Amygdala (tissue), 56 donors: ENCODE measurements at places on chromosomes 16 and 17.
A peak's percentile ranks its signal among the peaks of the same experiment; 100 is the strongest.

- no peak for DNase-seq
These were observed 59.0 kb downstream of the ARHGAP17 start for GRCh38 chr16:24955975-24956731.

- DNase-seq, result no peak
These were observed 54.4 kb upstream of the ICAM2 start for GRCh38 chr17:64074704-64075426.

- no peak for DNase-seq
These were observed 169.9 kb downstream of the SPECC1 start for GRCh38 chr17:20179041-20179440.

DNA sequence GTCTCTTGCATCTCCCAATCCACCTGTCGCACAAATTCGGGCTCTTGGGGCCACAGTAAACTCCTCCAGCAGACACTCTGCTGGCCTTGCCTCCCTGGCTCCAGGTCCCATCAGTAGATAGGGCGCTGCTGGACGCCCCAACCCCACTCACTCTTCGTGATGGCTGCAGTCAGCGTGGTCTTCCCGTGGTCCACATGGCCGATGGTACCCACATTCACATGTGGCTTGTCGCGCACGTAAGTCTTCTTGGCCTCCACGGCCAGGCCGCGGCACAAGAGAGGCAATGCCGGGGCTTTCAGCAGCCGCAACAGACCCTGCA, 428 bp downstream of the TUFM start:
- DNase-seq, result peak; percentile 45

- no peak for DNase-seq
These were observed 20.4 kb downstream of the OTOA start for GRCh38 chr16:21684199-21684598.

DNA sequence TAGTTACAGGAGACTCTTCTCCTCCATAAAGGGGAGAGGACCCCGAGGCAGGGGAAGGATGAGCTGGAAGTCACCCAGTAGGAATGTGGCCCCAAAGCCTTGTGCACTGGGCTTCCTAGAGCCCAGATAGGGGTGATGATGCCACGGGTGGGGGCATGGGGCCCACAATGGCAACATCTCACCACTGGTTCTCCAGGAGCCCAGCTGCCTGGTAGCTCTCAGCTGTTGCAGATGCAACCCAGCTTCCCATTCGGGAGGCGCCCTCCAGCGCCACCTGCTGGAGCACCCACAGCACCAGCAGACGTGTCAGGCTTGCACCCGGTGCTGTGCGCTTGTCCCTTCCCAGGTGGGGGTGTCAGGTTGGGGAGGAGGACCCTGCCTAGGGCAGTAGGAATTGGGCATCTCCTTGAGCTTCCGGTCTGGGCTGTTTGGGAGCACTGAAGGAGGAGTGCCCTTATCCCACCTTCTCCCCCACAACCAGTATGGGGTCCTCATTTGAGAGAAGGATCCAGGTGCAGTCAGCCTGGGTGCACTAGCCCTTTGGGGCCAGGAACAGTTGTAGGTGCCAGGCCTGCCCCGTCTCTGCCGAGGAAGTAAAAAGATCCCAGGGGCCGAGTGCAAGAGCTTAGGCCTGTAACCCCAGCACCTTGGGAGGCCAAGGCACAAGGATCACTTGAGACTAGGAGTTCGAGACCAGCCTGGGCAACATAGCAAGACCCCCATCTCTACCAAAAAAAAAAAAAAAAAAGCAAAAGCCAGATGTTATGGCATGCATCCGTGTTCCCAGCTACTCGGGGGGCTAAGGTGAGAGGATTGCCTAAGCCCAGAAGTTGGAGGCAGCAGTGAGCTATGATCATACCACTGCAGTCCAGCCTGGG, 14.4 kb downstream of the CDIPT start:
- peak; percentile 29 for DNase-seq

DNA sequence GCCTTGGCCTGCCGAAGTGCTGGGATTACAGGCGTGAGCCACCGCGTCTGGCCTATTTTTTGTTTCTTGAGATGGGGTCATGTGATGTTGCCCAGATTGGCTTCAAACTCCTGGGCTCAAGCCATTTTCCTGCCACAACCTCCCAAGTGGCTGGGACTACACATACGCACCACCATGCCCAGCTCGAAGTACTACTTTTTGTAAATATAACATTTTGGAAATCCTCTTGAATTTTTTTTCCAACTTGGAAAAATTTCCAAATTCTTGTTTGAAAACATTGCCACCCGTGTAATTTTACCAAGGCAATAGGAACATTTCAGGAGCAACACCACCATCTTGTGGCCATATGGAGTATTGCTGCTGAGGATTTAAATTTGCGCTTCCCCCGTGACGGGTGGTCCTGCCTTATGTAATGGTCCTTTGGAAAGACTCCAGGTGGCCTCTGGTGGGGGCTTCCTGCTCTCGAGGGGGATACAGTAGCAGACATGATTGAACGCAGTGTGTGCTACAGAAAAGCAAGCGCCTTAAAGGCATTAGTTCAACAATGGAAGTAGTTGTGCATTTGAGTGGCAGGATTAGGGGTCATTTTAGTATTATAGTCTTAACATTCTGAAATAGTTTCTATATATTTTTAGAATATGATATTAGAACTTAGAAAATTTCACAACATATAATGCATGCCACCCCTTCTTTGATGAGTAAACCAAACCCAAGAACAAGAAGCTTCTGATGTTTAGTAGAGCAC, 8.0 kb downstream of the FLYWCH1 start:
- peak; percentile 5 for DNase-seq

DNA sequence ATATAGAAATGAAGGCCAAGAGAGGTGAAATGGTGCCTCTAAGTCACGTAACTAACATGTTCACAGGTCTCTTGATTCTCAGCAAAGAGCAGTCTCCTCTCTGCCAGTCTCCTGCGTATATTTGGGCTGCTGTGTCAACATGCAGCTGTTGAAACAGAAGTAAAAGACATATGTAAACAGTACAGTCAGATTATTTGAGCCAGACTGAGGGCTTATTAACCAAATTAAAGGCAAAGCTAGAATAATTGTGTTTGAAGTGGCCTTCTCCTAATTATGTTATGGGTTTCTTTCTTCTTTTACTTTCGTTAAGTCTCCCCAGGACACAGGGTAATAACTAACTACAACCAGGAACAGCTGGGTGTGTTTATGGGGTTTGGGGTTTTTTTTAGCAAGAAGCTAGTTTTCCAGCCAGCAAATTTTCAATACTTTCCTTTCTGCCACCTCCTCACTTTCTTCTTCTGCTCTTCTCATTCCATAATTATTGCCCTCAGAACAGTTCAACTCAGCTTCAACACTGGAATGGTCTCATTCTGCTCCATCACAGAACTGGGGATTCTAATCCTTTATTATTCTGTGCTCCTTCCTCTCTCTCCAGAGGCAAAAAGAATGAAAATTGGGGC, 18.4 kb downstream of the G6PC1 start:
- no peak for DNase-seq

GRCh38 chr16:76970087-76970744, 220.8 kb upstream of the MON1B start:
- DNase-seq, result no peak

DNA sequence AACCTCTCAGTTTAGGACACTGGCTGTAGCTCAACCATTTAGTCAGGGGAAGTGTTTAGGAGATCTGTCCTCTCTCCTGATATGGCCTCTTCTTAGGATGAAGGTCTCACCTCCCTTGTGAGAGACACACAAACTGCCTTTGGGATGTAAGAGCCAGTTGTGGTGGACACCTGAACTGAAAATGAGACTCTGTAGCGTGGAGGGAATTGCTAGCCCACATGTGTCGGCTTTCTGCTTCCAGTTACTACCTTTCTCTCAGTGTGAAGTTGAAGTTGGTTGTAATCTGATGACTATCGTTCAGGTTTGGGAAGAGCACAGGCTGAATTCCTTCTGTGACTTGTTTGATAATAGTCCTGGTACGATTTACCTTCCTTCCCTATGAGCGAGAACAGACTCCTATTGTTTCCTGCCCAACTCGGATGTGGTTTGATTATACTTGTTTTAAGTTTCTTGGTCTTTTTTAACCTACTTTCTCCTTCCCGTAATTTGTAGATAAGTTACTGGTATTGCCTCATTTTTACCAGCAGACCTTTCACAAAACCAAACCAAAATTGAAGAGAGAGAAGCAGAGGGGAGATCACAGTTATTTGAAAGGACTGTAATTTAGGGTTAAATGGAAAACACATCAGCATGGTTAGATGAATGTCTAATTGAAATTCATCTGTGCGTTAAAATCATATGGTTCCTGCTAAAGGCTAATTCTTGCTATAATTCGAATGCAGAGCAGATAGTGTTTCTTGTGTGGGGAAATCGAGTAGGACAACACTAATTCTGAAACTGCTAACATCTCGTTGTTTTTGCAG, 43.2 kb downstream of the CLEC16A start:
- DNase-seq, result no peak

GRCh38 chr17:40151414-40151963, 11.2 kb downstream of the CASC3 start:
- DNase-seq, result no peak

GRCh38 chr16:89697616-89698331, 3.7 kb downstream of the SPATA2L start:
- DNase-seq, result no peak

GRCh38 chr16:23594186-23594585, 1.9 kb downstream of the NDUFAB1 start:
- DNase-seq, result no peak

GRCh38 chr17:63705657-63706056, 5.7 kb upstream of the LIMD2 start:
- DNase-seq, result no peak

GRCh38 chr16:80664786-80665185, 124.0 kb downstream of the DYNLRB2 start:
- DNase-seq, result no peak

- DNase-seq, result peak; percentile 38
These were observed 33.8 kb downstream of the FA2H start for GRCh38 chr16:74740795-74741304.

GRCh38 chr16:66894948-66895688, 14.8 kb downstream of the PDP2 start:
- DNase-seq, result peak; percentile 64

- DNase-seq, result no peak
These were observed 5.6 kb upstream of the C1QTNF1 start for GRCh38 chr17:79018370-79018695.

DNA sequence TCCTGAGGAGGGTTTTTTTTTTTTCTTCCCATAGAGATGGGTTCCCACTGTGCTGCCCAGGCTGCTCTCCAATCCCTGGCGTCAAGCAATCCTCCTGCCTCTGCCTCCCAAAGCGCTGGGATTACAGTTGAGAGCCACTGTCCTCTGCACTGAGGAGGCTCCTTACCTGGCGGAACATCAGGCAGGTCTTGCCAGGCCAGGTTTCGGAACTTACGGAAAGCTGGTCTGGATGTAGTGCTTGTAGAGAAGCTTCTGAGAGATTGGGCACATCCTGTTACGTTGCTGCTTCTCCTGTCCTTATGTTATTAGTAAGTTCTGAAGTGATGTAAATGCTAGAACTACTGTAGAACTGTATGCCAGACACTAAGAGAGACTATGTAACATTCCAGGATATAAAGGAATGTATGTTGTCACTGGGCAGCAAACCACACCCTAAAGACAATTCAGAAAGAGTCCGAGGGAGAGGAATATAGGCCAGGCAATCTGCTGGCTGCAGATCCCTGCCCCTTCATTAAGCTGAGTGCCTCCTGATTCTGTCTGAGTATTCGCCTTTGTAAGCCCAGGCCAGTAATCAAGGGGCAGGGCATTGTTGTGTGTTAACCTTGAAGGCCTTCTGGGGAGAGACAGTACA, 21.1 kb downstream of the ETV4 start:
- no peak for DNase-seq

- DNase-seq, result no peak
These were observed 130.6 kb downstream of the SEC14L1 start for GRCh38 chr17:77271411-77271810.

GRCh38 chr16:88662222-88662842, 559 bp downstream of the MVD start:
- no peak for DNase-seq

DNA sequence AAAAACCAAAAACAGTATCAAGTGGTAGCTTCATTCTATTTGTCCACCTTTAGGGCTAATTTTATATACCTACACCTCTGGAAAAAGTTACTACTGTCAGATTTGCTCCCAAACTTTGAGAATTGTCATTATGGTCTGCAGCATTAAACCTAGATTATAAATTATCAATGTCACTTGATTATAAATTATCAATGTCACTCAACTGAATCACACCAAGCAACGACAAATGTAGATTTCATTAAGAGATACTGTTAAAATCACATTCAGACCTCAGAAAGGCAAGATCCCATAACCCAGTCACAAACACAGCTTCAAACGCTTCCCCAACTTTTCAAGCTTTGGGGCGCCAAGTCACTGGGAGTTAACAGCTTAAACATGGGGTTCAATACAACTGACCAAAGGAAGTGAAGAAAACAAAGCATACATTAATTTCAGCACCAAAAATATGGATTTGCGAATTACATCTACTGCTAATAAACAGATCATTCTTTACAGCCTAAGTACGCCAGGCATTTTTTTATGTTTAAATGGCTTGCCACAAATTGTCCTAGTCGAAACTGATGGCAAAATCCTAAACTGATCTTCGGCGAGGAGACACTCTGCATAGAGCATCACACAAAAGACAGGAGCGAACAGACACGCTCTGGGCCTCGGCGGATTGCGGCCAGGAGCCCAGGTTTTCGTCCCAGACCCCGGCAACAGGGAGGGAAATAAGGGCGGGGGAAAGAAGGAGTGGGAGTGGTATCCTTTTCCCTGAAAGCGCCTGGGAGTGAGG, 981 bp downstream of the GLG1 start:
- DNase-seq, result no peak

GRCh38 chr17:66783656-66784381, 51.1 kb upstream of the CACNG5 start:
- DNase-seq, result no peak

- DNase-seq, result no peak
These were observed 119.5 kb downstream of the IRF8 start for GRCh38 chr16:86018487-86018886.

- no peak for DNase-seq
These were observed 7.9 kb upstream of the SLFN14 start for GRCh38 chr17:35568561-35568960.

GRCh38 chr17:7982666-7983065, 19.7 kb upstream of the GUCY2D start:
- no peak for DNase-seq

GRCh38 chr17:63405741-63406261, 40.3 kb downstream of the CYB561 start:
- DNase-seq, result no peak
